ENCODE measurements at places on chromosomes 1 and 21. TPM values are rescaled to one million over a fixed set of nuclear protein-coding genes. Genes with fewer than 3 reads are reported as not detected.
A peak's percentile ranks its signal among the peaks of the same experiment; 100 is the strongest.

Gene TNFSF18
- not detected for total RNA-seq

GRCh38 chr1:23673086-23673813, 18.4 kb upstream of the RPL11 start:
- peak; percentile 38 for DNase-seq

DNA sequence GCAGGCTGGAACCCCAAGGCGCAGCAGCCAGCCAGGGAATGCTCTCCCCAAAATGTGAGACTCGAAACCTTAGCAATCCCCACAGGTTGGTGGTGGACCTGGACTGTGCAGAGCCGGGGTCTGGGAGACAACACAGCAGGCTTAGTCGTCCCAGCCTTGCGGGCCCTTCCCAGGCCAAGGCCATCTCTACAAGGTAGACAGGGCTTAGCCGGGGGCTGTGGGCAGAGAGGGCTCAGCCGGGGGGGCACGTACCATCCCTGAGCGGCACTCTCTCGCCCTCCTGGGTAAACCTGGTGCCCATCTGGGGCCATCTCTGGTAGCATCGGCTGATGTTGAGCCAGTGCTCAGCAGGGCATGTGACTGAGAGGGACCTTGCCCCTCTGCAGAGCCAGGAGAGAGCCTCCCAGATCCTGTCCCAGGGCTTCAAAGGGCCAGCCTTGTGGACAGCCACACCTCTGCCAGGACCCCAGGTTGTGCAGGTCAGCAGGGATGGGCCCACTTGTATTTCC, 2.2 kb upstream of the ACTRT2 start:
- no peak for DNase-seq

- DNase-seq = no peak
These were observed 365.3 kb upstream of the ADGRL4 start for GRCh38 chr1:79371802-79372201.

DNA sequence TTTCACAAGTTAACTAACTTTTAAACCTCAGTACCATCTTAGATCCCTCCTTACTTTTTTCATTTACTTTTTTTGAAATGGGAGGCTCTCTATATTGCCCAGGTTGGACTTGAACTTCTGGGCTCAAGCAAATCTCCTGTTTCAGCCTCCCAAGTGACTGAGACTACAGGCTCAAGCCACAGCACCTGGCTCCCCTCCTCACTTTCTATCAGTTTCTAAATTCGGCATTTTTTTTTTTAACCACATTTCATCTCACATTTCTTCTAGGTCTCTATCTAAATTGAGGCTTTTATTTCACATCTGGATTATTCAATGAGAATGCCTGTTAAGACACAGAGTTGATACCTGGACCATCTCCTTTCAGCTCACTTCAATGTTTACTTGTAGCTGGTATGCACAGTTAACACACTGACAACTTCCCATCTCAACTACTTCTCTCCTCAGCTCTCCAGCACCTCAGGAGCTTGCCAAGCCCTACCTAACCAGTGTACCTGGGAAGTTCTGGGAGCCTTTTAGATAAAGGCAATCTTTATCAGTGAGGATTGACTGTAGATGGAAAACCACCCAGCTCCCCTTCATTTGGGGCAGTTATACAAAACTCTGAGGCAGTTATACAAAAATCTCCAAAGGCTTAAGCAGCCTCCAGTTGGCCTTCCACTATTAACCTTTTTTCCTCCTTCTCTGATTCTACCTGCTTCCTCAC, 3.4 kb downstream of the USP33 start:
- no peak for DNase-seq

DNA sequence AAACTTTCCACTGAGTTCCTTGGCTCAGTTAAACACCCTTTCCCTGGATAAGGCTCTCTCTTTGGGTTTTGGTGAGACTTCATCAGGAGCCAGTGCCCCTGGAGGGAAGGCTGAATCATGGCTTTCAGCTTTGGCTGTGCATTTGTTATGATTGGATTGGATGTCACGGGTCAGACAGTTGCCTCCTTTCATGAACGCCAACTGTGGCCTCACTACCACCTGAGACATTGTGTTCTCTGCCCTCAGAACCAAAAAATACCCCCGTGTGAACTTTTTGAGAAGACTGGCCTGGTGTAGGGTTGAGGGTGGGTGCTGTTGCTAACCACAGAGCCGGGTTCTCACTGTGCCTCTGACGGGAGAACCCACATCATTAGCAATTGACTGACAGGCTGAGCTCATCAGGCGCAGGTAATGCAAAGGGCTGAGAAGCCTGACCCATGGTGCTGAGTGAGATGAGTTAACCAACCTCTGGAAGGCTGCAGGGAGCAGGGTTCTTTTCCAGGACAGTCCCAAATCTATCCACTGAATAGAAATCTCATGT, 65.6 kb downstream of the HHAT start:
- DNase-seq = no peak

Measured in H1 (cell line).